ENCODE measurements at places on chromosomes 13 and 19.

- peak; percentile 2 for DNase-seq
Measured at GRCh38 chr13:56909896-56910600, 230.7 kb upstream of the PRR20A start.

DNA sequence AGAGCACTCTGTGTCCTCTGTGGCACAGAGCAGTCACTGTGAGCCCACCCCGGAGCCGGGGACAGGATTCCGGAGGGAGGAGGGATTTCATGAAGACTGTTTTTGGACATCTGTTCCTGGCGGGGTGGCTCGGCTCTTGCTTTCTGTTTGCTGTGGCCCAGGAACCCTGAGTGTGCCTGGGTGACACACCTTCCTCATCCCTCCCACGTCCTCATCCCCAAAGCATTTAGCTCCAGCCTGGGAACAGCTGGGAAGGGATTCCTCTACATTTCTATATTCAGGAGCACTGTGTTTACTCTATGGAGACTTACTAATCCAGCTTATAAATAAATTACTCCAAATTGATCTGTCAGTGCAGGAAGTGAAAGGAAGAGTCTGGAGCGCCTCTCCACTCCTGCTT is 97.8 kb upstream of the UBL3 start:
- no peak for DNase-seq

DNA sequence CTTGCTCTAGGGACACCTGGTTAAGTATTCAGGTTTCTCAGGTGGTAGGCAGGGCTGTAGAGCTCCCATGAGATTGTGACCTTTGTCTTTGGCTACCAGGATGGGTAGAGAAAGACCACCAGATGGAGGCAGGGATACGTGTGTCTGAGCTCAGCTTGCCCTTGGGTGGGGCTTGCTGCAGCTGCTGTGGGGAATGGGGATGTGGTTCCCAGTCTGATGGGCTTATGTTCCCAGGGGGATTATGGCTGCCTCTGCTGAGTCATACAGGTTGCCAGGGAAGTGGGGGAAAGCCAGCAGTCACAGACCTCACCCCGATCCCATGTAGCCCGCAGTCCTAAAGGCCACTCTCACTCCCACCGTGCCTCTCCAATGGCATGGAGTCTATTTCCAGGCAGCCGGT is 659.9 kb upstream of the KLF12 start:
- DNase-seq = no peak

- no peak for DNase-seq
Measured at GRCh38 chr13:91399189-91400062, 1.0 kb downstream of the GPC5 start.

GRCh38 chr13:39874331-39875053 is 219.0 kb downstream of the COG6 start:
- no peak for DNase-seq

DNA sequence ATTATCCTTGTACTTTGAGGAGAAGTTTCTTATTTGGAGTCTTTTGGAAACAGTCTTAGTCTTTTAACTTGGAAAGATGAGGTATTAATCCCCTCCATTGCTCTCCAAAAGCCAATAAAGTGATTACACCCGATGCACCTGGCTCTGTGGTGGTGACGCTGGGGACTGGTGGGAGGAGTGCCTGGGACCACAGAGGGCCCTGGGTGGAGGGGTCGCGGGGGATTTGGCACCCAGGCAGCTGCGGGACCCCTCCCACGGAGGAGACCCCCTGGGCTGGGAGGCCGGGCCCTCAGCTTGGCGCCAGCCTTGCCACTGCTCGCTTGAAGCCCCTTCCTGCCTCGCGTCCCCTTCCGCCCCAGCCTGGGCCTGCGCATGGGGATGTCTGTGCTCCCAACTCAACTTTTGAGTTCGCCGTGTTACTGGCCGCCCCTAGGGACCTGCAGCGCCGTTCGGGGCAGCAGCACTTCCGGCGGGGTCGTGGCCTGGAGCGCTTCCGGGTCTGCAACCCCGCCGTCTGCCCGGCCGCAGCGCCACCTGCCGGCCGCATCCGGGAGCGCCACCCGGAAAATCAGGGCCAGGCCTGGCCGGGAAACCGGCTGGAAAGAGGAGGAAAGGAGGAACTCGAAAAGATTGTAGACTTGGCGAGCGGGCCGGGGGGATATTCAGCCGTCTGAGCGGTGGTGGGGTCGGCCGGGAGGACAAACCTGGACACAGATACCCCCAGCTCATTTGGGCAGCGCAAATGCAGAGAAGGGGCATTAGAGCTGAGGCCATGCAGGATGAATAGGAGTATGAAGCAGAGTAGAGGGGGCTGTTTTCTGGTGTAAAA is 8.4 kb downstream of the PEAK3 start:
- DNase-seq = peak; percentile 83

DNA sequence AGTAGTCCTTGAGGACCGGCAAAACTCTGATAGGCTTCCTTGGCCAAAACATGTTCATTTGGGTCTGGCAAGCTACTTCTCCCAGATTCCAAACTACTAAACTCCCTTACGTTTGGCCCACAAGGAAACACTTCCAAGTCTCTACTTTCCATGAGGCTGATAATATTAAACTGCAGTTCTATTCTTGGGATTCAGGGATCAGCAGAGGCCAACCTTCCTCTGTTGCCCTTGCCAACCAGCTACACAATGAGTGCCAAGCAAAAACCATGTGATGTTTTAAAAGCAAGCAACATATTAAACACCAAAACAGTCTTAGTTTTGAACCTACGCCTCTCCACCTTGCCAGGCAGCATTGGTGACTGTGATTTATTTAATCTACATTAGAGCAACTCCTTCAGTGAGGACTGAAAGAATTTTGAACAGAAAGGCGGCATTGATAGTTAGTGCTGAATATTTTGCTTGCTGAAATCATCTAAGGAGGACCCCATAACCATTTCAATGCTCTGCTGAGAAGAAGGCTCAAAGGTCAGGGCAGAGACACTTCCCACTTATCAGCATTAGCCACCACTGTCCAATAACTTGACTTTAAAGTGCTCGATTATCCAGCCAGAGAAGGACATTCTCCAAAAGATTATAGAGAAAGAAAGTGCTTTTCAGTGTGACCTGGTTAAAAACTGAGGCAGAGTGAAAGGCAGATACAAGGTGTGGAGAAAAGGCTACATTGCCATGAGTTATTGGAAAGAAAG is 287.1 kb downstream of the TBC1D4 start:
- DNase-seq = no peak

DNA sequence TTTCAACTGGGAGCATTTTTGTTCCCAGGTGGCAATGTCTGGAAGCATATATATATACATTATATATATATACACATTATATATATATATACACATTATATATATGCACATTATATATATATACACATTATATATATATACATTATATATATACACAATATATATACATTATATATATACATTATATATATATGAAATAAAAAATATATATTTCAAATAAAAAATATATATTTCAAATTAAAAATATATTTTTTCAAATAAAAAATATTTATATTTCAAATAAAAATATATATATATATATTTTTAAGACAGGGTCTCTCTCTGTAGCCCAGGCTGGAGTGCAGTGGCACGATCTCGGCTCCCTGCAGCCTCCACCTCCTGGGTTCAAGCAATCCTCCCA is 61.5 kb downstream of the ADGRE1 start:
- DNase-seq = no peak

DNA sequence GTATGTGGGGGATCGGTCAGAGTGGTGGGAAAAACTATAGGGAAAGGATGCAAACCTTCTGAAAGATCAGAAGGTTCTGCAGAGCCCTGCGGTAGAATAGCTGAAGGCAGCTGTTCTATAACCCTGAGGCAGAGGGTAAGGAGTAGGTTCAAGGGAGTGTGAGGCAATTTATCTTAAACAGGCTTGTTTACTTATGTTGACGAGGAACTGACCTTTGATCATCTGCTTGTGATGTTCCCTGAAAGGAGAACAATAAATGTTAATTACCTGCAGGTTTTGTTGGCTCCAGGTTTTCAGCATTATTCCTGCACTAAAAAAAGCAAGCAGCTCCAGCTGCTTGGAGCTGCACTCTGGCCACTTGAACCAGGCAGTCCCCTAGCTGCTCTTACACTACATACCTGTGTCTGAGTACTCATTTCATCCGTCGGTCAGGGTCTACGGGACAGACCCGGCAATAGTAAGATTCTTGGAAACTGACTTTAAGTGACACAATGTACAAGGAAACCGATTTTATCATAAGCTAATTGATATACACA is 202.1 kb downstream of the TBC1D4 start:
- no peak for DNase-seq

GRCh38 chr19:16041991-16042386 is 34.3 kb upstream of the TPM4 start:
- DNase-seq = no peak

- no peak for DNase-seq
Measured at GRCh38 chr13:97226013-97226412, 3.9 kb downstream of the MBNL2 start.

DNA sequence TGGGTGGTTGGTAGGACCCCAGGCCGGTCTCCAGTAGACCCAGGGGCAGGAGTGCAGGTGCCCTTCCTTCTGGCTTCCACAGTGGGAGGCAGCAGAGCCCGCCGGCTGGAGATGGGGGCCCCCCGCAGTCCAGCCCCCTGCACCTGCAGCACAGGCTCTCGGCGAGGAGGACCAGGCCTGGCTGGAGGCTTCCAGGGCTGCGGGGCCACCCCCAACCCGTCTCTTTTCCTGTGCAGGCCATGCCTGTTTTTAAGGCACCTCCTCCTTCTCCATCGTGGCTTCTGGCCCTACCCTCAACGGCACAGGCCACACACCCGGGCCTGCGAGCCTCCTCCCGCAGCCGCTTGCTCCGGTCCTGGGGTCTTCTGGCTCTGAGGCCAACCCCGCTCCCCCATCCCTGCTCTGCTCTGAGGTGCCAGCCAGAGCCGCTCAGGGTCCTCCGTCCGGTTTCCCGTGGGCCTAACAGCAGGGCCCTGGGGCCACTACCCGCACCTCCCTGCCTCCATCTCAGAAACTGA is 77.2 kb upstream of the ANKRD10 start:
- DNase-seq = no peak

DNA sequence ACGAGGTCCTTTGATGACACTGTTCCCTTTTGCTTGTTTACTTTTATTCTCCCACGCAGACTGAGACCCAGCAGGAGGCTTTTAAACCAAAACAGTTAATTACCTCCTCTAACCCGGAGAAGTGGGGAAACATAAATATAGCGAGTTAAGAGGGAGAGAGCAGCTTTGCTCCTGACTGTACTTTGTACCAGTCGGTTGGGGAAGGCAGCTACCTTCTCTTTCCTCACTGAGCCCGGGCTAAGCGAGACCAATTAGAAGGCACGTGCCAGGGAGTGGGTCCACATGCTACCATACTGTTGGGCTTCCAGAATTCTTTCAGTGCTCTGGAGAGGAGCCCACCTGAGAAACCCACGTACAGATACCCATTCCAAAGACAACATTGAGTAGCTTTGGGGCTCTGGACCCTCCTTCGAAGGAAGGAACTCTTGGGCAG is 124.2 kb downstream of the ZIC5 start:
- no peak for DNase-seq

GRCh38 chr19:46791944-46792343 is 3.5 kb upstream of the SLC1A5 start:
- DNase-seq = no peak

GRCh38 chr19:55688422-55689218 is 13.6 kb downstream of the EPN1 start:
- no peak for DNase-seq

DNA sequence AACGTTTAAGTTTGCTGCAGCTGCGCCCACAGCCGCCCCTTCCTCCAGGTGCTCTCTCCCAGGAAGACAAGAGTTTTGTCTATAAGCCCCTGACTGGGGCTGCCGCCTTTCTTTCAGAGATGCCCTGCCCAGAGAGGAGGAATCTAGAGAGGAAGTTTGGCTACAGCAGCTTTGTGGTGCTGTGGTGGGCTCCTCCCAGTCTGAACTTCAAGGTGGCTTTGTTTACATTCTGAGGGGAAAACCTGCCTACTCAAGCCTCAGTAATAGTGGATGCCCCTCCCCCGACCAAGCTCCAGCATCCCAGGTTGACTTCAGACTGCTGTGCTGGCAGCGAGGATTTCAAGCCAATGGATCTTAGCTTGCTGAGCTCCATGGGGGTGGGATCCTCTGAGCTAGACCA is 6.4 kb upstream of the ERICH6B start:
- no peak for DNase-seq

DNA sequence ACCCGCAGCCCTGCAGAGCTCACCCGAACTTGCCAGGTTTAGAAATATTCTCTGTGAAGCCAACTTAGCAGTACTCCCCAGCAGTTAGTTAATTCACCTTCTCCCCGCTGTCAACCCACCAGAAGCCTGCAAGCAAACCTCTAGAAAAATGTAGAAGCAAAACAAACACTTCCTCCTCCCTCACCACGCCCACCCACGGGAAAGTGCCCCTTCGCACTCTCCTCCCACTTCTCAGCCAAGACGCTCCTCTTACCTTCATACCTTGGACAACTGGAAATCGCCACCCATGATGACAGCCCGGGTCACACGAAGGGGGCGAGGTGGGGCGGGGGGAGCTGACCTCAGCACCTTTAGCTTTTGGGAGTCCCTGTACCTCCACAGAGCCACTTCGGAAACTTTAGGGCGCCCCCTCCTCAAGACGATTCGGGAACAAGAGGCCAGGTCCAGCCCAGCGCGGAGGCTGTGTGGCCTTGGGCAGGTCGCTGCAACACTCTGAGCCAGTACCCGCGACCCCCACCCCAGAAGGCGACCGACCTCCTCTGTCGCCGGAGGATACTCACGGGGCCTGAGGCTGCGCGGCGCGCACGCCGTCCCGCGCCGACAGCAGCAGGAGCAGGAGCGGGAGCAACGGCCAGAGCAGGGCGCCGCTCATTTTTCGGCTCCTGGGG is 485 bp downstream of the CPAMD8 start:
- DNase-seq = no peak

GRCh38 chr13:65965501-65965900 is 1264.6 kb downstream of the PCDH9 start:
- DNase-seq = no peak

GRCh38 chr13:99777873-99778272 is 193.7 kb downstream of the ZIC5 start:
- no peak for DNase-seq

- DNase-seq = no peak
Measured at GRCh38 chr13:110126391-110126961, 180.5 kb downstream of the COL4A1 start.

DNA sequence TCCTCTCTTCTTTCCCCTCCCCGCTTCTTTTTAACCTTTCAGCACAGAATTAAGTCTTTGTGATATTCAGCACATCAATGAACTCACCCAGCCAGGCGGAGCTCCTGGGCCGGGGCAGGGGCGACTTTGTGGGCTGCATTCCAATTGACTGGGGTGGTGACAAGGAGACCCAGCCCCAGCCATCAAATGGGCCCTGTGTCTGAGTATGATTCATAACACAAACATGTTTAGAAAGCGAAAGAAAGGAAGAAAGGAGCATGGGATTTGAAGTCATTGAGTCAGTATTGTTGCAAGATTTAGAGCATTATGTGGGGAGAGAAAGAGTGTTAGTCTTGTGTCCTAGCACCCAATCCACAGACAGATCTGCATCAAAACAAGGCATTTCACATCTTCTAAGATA is 185.3 kb downstream of the LHFPL6 start:
- no peak for DNase-seq

All from frontal cortex (tissue), 4 donors.